ENCODE measurements at places on chromosomes 3 and 15. TPM values are rescaled to one million over a fixed set of nuclear protein-coding genes. Genes with fewer than 3 reads are reported as not detected.

LSMEM2 gene
- total RNA-seq: not detected

SLC38A3 gene
- 0.29 TPM for total RNA-seq

RAB43 gene
- 13.4 TPM for total RNA-seq

RNF123 gene
- 33.3 TPM for total RNA-seq
